ENCODE measurements at places on chromosomes 16 and 17.

DNA sequence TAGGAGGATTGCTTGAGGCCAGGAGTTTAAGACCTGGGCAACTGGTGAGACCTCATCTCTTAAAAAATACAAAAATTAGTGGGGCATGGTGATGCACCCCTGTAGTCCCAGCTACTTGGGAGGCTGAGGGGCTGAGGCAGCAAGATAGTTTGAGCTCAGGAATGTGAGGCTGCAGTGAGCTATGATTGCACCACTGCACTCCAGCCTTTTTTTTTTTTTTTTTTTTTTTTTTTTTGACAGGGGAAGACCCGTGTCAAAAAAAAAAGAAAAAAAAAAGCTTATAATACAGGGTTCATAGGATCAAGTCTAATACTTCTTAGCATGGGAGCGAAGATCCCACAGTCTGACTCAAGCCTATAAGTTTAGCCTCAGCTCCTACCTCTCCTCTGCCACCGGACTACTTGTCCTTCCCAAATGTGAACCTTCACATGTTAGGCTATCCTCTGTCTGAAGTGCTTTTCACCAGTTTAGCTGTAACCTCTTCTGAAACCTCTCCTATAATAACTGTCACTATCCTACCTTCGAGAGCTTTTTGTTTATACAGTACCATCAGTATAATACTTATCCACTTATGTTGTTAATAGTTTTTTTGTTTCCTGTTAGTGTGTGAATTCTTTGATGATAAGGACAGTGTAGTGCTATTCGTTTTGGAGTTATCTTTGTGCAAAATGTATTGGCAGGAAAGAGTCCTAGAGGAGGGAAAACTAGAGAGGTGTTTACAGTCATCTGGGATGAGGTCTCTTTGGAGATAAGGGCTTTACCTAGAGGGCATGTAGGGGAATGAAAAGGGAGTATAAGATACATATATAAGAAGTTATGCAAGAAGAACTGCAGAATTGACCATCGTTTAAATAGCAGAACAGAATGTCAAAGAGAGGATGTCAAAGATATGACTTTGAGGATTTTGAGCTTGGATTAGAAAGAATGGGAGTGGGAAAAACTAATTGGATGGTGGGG is 15.5 kb downstream of the CPD start:
- no peak for DNase-seq

DNA sequence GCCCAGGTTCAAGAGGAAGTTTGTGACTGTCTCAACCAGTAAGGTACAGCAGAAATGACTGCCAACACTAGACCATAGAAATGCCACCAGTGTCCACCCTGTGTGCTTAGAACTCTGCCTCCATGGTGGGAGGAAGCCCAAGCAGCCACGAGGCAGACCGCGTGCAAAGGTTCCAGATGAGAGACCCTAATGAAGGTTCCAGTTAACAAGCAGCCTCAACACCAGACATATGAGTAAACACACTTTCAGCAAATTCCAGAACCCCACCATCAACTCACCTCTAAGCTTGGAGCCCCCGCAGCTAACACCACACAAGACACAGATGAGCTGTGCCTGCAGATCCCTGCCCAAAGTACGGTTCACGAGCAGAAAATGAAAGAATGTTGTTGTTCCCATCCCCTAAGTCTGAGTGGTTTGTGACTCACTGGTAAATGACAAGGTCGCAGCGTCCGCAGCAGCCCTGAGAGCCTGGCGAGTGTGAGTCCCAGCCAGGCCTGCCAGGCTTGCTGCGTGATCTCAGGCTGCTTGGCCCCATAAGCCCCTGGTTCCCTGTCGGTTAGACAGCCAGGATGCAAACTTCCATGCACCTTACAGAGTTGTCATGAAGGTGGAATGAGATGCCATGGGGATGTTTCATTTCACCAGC is 193.7 kb downstream of the C16orf95 start:
- no peak for DNase-seq

DNA sequence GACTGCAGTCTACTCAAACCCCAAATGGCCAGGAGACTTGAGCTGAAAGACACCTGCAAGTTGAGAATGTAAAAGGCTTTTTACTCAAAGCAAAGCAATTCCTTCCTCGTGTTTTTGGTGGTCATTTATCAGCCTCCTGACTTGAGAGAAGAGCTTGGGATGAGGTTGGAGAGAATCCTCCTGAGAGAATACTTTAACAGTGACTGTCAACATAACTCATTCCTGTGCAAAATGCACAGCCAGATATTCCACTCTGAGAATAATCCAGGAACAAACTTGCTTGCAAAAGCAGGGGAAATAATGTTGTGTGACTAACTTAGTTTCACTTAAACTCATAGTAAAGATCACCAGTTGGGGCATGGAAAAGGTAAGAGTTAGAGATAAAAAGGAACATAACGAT is 53.4 kb downstream of the SNTB2 start:
- DNase-seq: no peak

- DNase-seq: no peak
These were observed 19.5 kb downstream of the TRAF4 start for GRCh38 chr17:28763137-28763799.

GRCh38 chr17:13749891-13750235 is 148.1 kb upstream of the HS3ST3A1 start:
- DNase-seq: no peak

DNA sequence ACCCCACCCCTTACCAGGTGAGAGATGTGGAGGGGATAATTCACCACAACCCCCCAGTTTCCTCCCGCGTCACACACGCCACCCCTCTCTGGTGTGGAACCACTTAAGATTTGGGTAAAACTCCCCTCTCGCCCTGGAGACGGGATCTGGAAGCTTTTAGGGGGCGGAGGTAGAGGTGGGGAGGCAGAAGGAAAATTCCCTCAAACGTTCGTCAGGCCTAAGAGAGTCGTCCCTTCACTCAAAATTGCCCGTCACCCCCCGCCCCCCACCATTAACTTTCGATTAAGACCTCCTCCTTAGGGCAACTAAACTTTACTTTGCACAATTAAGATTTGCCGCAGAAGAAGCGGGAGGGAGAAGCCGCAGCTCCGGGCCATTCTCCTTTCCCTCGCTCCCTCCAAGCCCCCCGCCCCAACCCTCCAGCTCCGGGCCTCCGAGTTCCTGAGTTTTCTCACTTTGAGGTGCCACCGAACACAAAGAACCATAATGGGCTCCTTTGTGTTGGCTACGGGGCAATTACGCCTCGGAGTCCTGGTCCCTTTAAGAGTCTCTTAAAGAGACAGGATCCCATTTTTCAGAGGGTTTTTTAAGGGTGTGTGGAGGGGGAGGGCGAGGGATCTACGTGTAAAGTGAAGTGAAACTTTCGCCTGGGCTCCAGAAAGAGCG is 985 bp upstream of the FZD2 start:
- DNase-seq: no peak

DNA sequence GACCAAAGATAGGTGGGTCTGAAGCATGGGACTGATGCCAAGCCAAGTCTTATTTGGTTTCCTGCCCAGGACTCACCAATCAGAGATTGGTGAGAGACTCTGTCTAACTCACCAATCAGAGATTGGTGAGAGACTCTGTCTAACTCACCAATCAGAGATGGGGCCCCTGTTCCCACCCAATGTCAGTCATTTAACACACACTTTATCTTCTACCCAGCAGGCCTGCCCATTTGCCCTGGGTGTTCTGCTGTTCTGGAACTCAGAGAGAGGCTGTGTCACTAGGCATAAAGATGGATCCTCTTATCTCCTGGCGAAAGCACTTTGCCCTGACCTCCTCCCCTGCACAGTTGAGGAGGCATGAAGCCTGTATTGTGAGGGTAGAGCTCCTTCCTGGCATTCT is 5.4 kb upstream of the RHOT1 start:
- no peak for DNase-seq

DNA sequence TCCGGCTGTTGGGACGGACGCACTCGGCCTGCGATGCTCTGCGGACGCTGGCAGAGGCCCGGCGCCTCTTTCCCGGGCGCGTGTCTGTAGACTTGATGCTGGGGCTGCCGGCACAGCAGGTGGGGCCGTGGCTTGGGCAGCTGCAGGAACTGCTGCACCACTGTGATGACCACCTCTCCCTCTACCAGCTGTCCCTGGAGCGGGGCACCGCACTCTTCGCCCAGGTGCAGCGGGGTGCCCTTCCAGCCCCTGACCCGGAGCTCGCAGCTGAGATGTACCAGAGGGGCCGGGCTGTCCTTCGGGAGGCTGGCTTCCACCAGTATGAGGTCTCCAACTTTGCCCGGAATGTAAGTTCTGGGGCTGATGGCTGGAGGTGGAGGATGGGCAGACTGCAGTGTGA is 3.5 kb downstream of the RSAD1 start:
- no peak for DNase-seq

- DNase-seq: no peak
These were observed 64.5 kb upstream of the NLK start for GRCh38 chr17:27977751-27978688.

- DNase-seq: no peak
These were observed 6.0 kb upstream of the NT5M start for GRCh38 chr17:17297217-17297616.

GRCh38 chr16:17252701-17253100 is 218.1 kb downstream of the XYLT1 start:
- DNase-seq: no peak

GRCh38 chr17:78878871-78879527 is 24.0 kb downstream of the CEP295NL start:
- DNase-seq: no peak

DNA sequence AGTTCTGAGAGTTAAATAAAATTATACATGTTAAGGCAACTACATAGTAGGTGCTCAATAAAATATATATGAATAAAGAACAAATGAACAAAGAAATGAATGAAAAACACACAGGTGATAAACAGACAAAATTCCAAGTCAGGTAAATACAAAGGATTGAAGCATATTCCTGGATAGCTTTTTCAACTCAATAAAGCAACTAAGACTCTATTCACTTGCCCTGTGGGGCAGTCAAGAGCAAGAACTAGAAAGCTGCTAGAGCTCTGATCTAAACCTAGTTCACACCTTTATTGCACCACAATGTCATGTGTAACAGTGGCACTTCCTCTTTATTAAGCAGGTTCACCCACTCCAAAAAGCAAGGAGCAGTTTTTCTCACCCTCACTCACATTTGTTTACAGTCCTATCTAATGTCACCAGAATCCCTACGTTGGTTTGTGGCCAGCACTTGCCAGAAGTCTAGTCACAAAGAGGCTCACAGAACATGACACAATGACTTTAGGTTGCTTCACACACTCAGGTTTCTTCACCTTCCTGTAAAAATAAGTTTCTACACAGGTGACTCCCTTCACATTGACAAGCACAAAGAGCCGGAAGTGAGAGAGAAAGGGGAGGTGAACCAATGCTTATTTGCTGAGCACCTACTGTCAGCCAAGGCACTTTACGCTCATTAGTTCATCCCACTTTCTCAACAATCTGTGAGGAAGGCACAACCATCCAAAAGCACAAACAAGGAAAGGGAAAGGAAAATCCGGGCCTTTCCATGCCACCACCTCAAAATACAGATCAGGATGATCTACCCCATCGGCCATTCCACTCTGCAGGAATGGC is 70.8 kb downstream of the XPO6 start:
- DNase-seq: no peak

DNA sequence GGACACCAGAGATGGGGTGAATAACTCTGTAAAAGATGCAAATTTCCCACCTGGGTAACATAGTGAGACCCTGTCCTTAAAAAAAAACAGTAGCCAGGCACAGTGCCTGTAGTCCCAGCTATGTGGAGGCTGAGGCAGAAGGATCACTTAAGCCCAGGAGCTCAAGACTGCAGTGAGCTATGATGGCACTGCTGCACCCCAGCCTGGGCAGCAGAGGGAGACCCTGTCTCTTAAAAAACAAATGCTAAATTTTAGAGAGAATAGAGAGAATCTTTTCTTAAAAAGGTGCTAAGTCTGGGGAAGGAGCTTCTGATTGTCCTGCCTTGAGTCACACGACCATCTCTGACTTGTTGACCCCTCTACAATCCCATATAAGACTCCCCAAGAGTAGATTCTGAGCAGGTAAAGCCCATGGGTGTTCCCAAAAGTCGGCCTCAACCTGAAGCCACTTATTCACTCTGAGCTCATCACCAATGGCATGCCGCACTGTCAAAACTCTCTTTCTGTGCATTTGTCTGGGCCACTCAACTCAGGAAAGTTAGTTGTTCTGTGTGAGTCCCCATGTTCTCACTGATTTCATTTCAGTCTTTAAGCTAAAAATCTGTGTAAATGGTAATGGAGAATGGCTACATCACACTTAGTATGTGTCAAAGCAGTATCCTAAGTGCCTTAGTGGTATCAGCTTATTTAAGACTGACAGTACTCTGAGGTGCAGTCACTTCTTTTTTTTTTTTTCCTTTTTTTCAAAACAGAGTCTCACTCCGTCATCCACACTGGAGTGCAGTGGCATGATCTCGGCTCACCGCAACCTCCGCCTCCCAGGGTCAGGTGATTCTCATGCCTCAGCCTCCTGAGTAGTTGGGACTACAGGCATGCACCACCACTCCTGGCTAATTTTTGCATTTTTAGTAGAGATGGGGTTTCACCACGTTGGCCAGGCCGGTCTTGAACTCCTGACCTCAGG is 41.6 kb downstream of the PRKCB start:
- no peak for DNase-seq

DNA sequence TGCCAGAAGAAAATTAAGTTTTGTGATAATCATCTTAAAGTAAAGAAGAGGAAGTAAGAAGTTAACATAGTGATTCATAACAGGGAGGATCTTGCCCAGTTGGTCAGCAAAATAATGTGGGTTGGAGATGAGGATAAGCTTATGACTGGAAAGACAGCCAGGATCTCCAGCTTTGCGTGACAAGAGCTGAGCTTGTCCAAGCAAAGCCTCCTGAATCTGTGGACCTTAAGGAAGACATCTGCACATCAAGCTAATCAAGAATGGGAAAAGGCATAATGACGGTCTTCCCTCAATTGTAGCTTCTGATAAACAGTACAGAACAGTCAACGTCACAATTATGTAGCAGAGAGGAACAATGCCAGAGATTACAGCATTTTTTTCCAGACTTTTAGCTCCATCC is 744.7 kb upstream of the GOT2 start:
- DNase-seq: no peak

- no peak for DNase-seq
These were observed 3.8 kb upstream of the NPB start for GRCh38 chr17:81898029-81898866.

- DNase-seq: no peak
These were observed 41.1 kb downstream of the TNRC6C start for GRCh38 chr17:77999413-78000173.

- DNase-seq: no peak
These were observed 525.2 kb upstream of the PSMD7 start for GRCh38 chr16:73771196-73772064.

- DNase-seq: no peak
These were observed 68.1 kb downstream of the GNAO1 start for GRCh38 chr16:56259425-56259779.

DNA sequence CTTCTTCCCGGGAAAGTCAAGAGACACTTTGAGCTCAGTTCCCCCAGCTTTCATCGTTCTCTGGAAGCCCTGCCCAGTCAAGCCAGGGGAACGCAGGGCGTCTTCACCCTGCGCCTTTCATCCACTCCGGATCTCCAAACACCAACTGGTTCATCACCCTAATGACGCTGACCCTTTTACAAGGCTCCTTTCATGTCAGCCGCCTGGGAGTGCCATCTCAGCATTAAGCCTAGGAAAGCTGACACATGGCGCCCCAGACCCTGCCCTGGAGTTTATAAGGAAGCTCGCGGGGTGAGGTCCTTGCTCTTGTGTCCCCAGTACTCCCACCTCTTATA is 594 bp upstream of the DNAJC7 start:
- DNase-seq: no peak

GRCh38 chr17:33371377-33371776 is 78.3 kb upstream of the ASIC2 start:
- no peak for DNase-seq

GRCh38 chr16:1089439-1089821 is 6.6 kb downstream of the C1QTNF8 start:
- DNase-seq: no peak

GRCh38 chr17:31533546-31534155 is 142.2 kb downstream of the RAB11FIP4 start:
- no peak for DNase-seq

GRCh38 chr16:12674071-12674470 is 129.6 kb downstream of the CPPED1 start:
- DNase-seq: no peak

Data from esophagus muscularis mucosa (tissue), 4 donors.